Astrocyte (in vitro differentiated cells and primary cell): ENCODE measurements at places on chromosomes 4 and X.

DNA sequence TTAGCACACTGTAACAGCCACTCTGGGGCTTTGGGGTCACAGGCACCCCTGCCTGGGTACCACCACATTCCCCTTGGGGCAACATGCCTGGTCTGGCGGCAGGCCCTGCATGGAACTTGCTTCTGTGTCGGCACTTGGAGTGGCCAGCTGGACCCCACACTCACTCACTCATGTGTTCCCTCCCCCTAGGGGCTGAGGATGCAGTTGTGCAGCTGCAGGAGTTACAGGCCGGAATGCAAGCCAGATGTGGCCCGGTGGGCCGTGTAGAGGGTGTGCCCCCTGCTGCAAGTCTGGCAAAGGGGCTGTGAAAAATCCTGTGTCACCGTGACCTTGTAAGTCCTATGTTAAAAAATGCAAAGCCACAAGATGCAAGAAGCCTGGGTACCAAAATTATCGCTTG is 34.2 kb downstream of the ATXN3L start:
- DNase-seq, result no peak

- DNase-seq, result no peak
Measured at GRCh38 chr4:80154545-80154933, 42.8 kb upstream of the PRDM8 start.

DNA sequence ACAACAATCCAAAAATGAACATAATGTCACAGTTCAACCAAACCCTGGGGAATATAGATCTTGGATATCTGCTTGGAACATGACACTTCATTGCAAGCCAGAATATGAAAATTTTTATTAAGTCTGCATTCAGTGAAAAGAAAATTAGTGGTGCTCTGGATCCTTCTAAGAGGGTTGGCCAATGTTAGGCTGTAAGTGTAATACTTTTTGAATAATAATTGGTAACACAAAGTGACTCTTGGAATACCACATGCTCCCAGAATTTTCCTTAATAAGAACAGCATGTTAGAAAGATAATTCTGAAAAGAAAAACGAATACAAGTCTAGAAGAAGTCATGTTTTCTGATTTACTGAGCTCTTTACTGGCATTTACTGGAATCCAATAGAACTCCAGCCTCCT is 175.8 kb downstream of the RASL11B start:
- no peak for DNase-seq

DNA sequence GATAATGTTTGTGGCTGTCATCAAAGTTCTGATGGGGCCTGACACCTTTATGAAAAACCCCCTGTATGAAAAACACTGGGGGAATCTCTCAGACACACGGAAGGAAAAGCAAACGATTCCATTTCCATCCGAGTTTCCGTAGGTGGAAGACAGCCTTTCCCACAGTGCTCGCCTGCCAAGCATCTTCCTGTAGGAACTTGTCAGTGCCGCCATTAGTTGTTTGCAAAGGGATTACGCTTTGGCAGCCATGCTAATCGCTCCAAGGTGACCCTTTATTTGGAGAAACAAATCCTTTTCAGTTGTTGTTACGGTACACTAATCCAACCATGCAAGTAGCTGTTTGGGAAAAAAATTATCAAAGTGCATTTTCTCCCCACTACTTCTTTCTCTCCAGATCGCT is 44.4 kb upstream of the STOX2 start:
- no peak for DNase-seq

DNA sequence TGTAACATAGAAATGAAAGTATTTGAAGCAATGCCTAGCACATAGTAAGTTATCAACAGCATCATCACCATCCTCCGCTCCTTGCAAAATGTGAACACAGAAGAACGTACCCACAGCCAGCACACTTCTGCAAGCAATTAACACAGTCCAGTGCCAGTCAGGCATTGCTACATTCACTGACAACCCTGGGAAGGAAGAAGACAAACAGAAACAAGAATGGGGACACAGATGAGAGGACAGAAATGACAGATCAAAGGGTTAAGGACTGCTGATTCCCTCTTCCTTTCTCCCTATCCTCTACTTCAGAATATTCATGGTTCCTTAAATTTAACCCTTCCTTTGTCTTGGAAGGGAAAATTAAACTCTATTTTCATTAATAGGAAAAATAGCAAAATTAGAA is 53.1 kb downstream of the CHM start:
- no peak for DNase-seq

GRCh38 chrX:40853816-40854123 is 118.4 kb upstream of the MED14 start:
- DNase-seq, result no peak

DNA sequence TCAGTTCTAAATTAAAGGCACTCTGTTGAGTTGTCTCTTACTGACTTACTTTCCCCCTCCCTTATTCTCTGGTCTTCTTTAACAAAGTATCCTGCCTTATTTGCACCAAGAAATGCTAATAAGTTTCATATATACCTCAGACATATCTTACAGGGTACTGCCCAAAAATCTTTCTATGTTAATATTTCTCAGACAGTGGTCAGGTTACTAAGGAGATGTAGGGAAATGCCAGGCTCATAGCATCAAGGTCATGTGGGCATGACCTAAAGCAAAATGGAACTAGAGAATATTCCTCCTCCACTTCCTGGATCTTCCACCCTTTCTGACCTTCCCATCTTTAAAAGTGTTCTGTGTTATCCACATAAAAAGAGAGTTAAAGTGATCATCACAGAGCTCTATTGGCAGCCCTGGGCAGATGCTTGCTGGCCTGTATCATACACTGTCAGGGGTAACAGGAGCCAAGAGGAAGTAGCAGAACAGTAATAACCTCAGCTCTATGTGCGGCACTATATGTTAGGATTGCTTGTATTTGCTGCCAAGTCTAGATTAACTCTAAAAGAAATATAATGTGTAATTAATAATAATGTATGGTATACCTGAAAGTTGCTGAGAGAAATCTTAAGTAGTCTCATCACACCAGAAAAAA is 74.3 kb downstream of the IQCM start:
- DNase-seq, result no peak

GRCh38 chr4:22997358-22998224 is 304.9 kb downstream of the GBA3 start:
- DNase-seq, result no peak

- DNase-seq, result no peak
Measured at GRCh38 chr4:99806545-99806944, 10.1 kb upstream of the DAPP1 start.

DNA sequence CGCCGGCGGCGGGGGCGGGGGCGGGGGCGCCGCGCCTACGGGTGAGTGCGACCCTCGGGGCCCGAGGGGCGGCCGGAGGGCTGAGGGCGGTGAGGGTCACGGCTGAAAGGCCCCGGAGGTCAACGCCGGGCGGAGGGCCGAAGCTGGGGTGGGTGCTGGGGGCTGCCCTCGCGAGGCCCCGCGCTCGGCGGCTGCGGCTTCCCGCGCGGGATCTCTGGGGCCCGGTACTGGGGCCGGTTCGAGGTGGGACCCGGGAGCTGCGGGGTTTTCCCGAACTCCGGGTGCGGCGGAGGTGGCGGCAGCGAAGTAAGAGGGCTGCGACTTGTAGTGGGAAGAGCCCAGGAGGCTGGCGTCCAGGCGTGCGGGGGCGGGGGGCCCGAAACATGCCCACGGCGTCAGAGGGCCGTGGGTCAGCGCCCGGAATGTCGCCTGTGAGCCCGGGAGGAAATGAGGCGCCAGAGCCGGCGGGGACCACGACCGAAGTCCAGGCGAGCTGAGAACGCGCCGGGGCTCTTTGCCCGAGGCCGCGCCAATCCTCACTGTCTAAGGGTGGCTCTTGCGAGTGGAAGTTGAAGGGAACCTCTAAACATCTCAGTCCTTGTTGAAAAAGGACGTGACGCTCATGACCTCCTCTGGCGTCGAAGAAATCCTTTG is 407 bp downstream of the IL13RA1 start:
- DNase-seq, result peak; percentile 8

GRCh38 chr4:3703677-3704521 is 62.3 kb upstream of the ADRA2C start:
- no peak for DNase-seq

DNA sequence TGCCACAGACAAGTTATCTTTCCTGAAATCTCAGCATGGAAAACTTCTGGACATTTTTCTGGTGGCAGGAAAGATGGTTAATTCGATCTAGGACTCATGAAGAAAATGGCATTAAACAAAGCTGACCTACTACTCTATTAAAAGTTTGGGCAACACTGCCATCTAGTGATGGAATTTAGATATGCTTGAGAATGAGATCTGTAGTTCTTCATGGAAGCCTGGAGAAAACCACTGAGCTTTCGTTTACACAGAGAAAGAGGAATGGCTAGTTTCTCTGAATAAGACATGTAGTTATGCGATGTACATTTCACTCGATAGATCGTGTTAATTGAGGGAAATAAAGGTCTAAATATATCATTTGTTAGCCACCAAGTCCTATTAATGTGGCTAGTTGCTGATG is 51.7 kb upstream of the CHRDL1 start:
- peak; percentile 35 for DNase-seq

DNA sequence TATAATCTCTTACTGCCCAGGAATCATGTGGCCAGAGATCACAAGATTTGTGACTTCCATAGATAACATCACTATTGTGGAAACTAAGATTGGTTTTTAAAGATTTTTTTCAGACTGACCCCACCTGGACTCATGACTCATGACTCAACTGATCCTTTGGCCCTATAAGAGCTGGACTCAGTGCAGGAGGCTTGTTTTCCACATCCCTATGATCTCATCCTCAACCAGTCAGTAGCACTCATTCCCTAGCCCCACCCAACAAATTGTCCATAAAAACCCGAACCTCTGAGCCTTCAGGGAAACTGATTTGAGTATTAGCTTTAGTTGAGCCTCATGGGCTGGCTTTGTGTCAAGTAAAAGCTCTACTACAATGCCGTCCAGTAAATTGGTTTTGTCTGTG is 7.9 kb upstream of the NOCT start:
- DNase-seq, result no peak

DNA sequence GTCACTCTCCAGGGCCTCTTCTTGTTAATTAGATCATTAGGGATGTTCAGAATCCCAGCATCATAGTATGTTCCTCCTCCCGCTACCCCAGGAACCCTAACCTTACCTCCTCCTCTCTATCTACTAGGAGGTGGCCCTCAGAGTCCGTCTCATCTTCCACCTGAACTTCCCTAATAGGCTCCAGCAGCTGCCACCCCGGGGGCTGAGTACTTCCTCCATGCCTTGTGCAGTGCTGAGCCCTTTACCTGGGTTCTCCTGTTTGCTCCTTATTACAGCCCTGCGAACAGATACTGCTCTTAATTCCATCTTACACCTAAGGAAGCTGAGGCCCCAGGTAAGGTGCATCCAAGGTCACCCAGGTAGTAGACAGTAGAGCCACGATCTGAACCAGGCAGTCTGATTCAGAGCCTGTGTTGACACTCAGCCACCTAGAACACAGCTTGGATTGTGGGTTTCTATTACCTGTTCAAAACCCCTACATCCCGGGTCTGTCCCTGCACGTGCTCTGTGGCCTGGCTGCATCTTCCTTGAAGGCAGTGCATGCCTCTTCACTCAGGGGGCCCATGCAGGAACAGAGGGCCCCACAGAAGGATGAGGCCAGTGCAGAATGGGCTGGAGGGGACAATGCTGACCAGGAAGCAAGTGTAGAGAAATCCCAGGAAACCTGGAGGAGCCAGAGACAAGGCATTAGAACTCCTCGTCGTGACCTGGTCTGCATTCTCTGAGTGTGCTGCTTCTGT is 51.4 kb upstream of the MSANTD1 start:
- DNase-seq, result no peak

DNA sequence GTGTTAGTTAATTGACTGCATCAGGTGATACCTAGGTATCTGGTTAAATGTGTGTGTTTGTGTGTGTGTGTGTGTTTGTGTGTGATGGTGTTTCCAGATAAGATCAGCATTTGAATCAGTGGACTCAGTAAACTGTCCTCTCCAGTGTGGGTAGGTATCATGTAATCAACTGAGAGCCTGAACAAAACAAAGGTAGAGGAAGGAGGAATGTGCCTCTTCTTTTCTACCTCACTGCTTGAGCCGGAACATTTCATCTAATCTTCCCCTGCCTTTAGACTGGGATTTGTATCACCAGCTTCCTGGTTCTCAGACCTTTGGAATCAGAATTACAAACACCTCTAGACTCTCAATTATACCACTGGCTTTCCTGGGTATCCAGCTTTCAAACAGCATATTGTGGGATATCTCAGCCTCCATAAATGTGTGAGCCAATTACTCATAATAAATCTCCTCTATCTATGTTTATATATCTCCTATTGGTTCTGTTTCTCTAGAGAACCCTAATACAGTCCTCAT is 120.5 kb downstream of the TBCK start:
- DNase-seq, result no peak

DNA sequence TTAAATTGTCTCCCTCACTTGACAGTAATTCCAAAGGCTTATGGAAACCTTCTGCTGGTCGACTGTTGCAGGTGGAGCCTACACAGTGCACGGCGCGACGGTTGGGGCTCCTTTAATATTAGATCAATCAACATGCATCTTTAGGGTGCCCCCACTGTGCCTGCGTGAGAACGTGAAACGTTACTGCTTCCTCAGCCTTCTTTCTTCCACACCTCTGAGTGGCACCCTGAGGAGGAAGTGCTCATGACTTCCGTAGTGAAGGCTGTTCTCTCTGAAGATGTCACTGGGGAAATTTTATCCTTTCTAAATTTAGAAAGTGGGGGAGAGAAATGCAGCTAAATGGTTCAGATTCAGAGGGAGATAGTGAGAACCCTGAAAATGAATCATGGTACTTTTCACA is 184.0 kb upstream of the ZFP42 start:
- DNase-seq, result no peak

DNA sequence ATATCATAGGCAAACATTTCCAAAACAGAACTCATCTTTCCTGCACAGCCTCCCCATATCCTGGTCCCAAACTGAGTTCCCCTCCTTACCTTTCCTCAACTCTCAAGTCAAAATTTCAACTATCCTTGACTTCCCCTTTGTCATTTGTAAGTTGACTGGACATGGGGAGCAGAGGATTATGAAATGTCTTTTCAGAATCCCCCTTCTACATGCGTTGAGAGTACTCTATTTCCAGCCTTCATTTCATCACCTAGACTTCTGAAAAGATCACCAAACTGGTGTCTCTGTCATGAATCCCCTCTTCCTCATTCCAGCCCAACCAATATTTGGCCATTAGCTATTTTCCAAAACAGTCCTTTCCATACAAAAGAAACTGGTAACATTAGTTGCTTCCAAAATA is 95.2 kb downstream of the SYNPO2 start:
- no peak for DNase-seq

GRCh38 chr4:126018274-126018673 is 703.5 kb downstream of the FAT4 start:
- no peak for DNase-seq

- no peak for DNase-seq
Measured at GRCh38 chr4:176953021-176953420, 160.3 kb upstream of the VEGFC start.

- no peak for DNase-seq
Measured at GRCh38 chr4:18042754-18043153, 21.2 kb upstream of the LCORL start.

GRCh38 chr4:23921447-23921845 is 31.6 kb upstream of the PPARGC1A start:
- DNase-seq, result peak; percentile 79

- DNase-seq, result no peak
Measured at GRCh38 chrX:10166248-10166716, 9.5 kb downstream of the CLCN4 start.

- no peak for DNase-seq
Measured at GRCh38 chr4:2338754-2339457, 77.0 kb upstream of the MXD4 start.
